ENCODE measurements at places on chromosomes 13 and 19.

- DNase-seq = peak; percentile 39
Observed at GRCh38 chr19:16585808-16586476, 13.7 kb upstream of the SLC35E1 start.

DNA sequence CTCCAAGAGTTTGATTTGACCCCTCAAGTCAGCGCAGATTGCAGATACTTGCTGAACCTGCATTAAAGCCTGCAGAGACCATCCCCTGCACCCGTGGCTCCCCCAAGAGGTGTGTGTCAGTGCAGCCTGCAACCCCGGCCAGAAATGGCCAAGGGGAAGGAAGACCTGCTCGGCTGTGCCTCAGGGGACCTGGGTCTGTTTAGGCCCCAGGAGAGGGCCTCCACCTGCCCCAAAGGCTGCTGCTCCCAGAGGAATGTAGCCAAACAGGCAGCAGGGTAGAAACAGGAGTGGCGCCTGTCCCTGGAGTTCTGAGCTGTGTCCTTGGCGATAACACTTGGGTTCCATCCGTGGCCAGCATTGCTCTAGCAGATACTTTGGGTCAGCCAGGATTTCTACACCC, 8.0 kb downstream of the POP4 start:
- no peak for DNase-seq

DNA sequence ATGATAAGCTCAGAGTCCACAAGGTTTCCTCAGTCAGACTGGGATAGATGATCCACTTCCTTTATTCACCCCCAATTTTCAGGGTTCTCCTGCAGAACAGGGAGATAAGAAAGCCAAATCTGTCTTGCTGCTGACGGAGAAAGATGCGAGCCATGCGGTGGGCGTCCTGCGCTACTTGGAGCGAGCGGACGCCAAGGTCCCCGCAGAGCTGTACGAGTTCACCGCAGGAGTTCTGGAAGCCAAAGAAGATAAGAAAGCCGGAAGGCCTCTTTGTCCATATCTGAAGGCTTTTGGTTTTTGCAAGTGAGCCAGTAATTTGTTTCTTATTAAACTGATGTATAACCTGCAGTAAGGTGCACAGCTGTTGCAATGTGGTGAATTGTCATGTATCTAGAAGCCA, 66.7 kb downstream of the SLC7A9 start:
- no peak for DNase-seq

DNA sequence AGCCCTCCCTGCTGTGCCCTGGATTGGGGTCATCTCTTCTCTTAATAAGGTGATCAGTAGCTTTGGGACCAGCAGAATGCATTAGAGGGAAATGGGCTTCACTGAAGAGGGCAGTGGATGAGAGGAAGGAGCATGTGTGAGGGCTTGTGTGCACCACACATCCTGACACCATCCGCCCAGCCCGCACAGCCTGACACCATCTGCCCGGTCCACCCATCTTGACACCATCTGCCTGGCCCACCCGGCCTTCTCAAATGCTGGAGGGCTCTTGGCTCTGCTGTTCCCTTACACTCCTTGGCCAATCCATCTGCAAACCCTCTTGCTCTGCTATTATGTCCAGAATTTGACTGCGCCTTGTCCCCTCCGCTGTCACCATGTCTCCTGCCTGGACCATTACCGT, 41.8 kb downstream of the BICRA start:
- no peak for DNase-seq

DNA sequence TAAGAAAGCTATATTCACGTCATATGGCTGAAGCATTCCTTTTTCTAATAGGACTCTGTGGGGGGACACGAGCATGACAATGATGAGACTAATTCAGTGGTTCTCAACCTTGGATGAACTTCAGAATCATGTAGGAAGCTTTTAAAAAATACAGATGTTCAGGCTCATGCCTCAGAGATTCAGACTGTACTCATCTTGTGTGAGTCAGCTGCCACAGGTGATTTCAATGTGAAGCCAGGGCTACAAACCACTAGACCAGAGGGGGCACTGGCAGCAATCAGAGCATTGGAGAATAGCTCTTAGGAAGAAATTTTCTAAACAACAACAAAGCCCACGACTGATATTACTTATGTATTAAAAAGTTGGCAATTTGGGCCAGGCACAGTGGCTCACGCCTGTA, 91.7 kb downstream of the SERP2 start:
- DNase-seq = peak; percentile 5

GRCh38 chr13:102035969-102036368, 365.9 kb downstream of the FGF14 start:
- no peak for DNase-seq

DNA sequence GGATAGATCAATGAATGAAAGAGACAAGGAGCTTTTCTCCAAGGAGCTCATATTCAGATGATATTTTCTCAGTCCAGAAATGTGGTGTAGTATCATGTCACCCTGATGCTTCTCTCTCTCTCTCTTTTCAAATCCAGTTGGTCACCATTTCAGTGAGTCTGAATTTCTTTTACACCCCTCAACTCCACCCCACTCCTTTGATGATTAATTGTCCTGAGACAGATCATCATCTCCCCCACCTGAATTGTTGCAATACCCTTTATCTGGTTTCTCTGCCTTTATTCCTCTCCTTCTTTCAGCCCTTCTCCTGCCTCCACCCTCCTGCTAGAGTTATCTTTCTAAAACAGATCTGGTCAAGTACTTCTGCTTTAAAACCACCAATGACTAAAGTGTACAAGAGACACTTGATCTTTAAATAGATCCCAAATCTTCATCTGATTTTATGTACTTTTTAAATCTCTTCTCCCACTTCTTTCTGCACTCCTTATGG, 299.8 kb downstream of the KLF5 start:
- no peak for DNase-seq

DNA sequence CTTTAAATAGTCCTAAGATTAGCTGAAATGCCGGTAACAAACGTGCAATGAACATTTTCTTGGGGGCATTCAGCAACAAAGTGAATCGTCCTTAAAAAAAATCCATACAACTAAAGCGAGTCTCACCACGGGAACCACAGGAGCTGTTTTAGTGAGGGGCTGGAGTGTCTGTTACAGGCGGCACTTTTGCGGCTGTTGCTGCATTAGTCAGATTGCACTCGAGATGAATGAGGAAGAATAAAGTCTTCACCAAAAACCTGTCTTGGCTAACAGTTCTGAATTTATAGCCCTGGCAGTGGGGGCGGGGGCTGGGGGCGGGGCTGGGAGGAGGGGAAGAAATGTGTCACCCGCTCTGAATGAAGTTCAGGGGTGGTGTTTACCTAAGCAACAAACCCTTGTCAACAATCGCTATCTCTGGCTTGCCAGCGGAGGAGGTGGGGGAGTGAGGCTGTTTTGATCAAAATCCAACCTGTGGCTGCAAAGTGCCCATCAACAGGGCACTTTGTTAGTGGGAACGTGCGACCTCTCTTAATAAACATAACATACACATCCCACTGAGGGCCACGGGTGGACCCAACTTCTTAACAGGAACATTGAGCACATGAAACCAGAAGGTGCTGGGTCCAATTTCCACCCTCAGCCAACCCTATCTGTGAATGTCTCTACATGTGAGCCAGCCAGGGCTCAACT, 44.5 kb downstream of the RFX2 start:
- peak; percentile 76 for DNase-seq

DNA sequence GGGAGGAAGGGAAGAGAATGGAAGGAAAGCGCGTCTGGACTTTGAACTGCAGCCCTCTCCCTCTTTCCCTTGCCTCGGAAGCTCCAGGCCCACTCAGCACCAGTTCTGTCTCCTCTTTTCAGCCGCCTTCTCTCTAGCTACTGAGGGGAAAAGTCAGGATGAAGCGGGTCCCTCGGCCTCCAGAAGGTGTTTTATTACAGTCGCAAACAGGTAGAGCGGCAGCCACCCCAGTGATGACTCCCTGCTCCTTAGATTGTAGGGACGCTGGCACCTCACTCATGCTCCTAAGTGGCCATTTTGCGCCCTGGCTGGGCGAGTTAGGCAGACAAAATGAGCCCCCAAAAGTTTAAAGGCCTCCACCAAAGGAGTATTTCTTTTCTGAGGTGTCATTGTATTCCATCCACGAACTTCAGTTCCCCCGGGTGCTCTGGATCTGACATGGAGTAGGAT, 954 bp upstream of the STK24 start:
- no peak for DNase-seq

GRCh38 chr13:112831196-112831595, 137.8 kb upstream of the MCF2L start:
- DNase-seq = no peak

- DNase-seq = no peak
Observed at GRCh38 chr19:45139286-45140143, 21.3 kb downstream of the NKPD1 start.

- DNase-seq = no peak
Observed at GRCh38 chr19:30403203-30403985, 31.2 kb downstream of the ZNF536 start.

DNA sequence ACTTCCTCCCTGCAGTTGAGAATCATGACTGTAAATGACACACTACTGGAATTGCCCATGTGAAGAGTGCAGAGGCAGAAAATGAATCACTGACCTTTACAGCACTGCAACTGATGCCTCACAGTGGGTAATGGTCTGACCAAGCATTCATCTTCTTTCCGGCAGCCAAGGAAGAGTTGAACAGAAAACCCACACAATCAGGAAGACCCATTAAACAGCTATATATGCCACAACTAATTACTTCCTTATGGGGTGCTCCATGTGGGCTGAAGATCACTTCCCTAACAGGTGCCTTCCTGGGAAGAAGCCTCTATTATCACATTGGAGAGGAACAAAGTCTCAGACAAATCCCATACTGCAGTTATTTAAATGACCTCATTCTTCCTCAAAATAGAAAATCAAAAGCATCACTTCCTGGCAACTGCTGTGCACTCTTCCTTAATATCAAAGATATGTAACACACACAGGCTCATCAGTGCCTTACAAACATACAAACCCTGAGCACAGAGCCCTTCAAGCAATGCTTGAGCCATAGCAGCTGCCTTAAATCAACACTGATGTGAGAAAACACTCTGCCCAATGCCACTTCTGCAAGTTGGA, 45.8 kb downstream of the RUBCNL start:
- peak; percentile 74 for DNase-seq

GRCh38 chr19:19451429-19452242, 46.2 kb downstream of the GATAD2A start:
- DNase-seq = no peak
